ENCODE measurements at places on chromosomes 4 and X.

- peak; percentile 21 for DNase-seq
Measured at GRCh38 chr4:154332681-154333421, 158.7 kb downstream of the DCHS2 start.

GRCh38 chr4:132646186-132646585 lies 502.9 kb upstream of the PCDH10 start:
- DNase-seq: peak; percentile 75

DNA sequence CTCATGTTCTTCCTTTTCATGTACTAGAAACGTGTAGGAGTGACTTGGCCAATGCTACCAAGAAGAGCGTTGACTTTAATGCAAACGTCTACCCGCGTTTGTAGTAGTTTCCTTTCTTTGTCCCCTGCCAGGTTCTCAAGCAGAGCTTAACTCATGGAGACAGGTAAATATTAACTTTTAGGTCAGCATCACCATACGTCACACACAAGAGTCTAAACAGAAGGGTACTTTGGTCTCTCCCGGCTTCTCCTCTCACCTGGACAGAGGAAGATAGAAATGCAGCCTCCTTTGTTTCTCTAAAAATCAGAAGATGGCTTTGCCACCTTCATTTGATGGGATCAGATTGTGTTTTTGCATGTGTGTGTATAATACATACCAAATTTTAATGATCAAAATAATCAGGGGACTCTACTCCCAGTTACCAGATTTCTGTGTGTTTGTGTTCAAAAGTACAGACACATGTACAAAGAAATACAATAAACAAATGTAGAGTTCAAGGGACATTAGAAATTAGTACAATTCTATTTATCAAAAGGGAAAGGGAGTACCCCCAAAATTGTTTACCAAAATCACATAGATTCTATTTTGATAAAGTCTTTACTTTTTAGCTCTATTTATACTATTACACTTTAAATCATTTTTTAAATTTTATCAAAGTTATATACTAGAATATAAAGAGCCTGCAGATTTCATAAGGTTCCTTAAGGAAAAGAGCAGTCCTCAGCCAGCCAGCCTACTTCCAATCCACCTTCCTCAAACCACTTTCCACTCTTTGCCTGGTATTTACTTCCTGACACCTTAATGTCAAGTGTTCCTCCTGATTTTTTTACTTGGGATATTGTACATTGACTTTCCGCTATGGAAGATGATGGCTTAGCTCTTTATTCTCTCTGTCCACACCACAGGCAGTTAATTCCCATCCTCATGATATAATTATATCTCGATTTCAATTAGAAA lies 195.5 kb downstream of the RELL1 start:
- DNase-seq: no peak

DNA sequence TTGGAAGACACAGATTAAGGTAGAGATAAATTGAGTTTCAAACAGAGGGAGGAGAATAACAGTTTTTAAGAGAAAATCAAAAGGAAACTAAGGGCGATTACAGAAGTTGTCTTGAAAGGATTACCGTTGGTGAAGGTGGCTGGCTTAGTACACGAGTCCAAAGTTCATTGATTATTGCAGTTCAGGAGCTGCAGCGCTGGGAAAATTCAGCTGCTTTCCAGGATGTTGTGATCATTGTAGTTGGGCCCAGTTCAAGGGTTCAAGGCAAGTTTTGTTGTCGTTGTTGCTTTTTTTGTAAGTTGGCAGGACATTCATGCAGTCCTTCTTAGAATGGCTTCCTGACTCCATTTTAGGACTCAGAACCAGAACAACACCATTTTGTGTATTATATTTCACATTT lies 461.7 kb downstream of the RAPGEF2 start:
- DNase-seq: no peak

GRCh38 chrX:78658845-78659744 lies at the start of gene RTL3:
TSS of gene RTL3 (minus strand) at chrX:78659328. CDS start at chrX:78658420, 908 bp downstream.
- peak; percentile 0 for DNase-seq

DNA sequence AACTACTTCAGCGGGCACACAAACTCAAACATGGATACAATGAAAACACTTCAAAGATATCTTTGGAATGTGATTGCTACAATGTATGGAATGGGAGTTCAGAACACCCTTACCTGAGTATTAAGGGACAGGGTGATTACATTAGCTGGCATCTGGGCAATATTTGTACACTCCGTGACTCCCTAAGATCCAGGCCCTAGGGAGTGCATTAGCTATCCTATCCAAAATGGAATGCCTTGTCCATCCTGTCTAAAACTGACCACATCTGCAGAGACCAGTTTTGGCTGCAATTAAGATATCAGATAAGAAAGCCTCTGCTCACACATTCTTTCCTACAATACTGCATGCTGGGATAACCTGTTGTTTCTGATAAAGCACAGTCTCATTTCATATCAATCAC lies 176.6 kb upstream of the EMCN start:
- DNase-seq: no peak

DNA sequence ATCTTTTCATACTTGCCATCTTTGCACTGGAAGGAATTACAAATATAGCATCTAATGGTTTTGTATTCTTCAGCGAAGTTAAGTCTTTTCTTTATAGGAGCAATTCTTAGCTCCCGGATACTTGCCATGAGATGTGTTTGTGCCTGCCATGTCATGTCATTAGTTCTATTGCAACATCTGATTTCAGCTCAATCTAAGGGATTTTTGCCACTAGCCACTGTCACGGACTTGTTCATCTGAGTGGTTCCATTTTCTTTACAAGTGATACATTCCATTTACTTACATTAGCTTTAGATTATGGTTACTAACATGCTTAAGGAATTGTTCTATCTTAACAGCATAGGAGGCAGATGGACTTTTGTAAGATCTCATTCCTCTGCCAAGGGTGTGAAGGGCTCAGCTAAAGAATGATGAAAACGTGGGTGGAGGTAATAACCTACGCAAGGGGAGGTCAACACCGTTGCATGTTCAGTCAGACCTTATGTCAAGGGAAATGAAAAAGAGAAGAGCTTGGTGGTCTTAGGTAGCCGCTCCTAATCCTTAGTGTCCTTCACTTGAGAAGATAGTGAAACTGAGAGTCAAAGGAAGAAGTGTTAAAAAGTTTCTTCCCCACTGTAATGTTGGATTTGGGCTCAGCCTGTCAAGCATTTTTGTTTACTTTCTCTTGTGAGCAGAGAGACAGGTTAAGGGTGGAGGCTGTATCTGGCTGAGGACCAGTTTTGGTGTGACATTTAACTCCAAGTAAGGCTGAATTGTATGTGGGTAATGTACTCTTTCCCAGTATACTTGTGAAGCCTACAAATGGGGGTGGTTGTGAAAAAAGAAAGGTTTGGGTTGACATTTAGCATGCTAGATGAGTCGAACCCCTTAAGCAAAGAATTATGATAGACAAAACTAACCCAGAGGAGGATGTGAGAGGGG lies 3.6 kb upstream of the KLHL2 start:
- DNase-seq: peak; percentile 63

- peak; percentile 82 for DNase-seq
Measured at GRCh38 chr4:113355550-113356371, 306.3 kb downstream of the ANK2 start.

DNA sequence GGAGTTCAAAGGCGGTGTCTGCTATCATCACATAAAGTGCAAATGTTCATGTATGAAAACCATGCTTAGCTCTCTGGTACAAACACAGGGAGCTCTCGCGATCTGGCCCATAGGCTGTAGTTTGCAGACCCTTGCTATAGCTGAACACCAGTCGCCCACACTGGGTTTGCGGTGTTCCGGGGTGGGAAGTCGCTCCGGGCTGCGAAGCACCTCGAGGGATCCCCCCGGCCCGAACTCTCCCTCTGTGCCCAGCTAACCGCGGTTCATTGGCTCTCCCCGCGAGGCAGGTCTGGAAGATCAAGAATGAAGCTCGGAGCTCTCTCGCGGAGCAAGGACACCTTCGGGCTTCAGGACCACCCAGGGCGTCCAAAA lies 341 bp upstream of the PRPS2 start:
- DNase-seq: no peak

DNA sequence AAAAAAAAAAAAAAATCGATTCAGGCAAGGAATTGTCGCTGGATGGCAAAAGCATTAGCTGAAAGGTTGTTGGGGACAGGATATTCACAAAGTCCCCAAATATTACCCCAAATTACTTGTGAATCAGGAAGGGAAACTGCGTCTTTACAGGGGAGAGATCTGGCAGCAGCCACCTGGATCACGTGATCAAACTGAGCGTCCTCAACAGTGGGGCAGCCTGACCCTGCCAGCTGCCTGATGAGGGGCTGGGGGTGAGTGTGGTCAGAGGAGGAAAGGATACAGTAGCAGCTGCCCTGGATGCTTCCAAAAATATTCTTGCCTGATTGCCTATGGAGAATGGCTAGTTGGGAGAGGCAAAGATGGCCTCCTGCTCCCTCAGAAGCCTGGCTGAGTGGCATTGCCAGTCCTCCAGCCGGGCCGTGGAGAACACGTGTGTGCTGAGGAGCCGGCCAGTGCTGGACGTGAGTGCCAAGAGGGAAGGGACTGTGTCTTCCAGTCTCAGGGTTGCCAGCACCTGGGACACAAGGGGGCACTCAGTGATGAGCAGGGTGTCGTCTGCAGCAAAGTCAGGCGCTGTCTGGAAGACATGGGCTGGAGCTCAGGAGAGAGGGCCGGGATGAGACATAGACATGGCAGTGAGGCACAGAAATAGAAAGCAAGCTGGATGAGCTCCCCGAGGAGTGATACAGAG lies 3.0 kb upstream of the LAGE3 start:
- no peak for DNase-seq

DNA sequence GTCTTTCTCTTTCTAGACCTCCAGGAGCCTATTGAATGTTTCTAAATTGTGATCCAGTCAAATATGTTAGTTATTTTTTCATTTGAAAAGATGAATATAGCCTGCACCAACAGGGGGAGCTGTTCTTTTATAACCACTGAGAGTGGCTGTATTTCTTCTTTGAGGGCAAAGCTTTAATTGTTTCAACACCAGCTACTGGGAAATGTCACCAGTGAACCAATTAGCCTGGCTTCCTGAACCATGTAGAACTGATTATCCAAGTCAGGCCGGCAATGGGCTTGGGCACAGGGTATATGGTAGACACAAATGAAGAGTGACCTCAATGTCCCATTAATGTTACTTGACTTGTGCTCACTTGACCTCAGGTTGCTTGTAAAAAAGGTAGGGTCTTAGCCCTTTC lies 4.8 kb upstream of the DAPP1 start:
- peak; percentile 73 for DNase-seq

DNA sequence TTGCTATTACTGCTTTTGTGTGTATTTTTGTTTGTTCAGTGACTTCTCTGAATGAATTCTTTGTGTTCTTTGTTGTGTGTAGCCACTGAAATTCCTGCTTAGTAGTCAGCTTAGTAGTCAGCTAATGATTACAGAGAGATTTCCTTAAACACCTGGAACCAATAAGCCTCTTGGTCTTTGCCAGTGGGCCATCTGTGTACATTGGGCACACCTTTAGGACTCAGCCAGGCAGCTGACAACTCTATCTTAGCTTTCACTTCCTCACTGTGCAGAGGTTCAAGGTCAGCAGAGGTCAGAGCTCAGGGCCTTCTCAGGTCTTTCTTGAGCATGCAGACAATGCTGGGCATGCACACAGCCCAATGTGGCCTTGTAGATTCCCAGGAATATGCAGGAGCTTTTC lies 59.3 kb downstream of the RWDD4 start:
- DNase-seq: no peak

- DNase-seq: no peak
Measured at GRCh38 chr4:68810919-68811318, 4.9 kb upstream of the UGT2B10 start.

GRCh38 chr4:110586131-110586850 lies 36.6 kb downstream of the PITX2 start:
- DNase-seq: peak; percentile 70

DNA sequence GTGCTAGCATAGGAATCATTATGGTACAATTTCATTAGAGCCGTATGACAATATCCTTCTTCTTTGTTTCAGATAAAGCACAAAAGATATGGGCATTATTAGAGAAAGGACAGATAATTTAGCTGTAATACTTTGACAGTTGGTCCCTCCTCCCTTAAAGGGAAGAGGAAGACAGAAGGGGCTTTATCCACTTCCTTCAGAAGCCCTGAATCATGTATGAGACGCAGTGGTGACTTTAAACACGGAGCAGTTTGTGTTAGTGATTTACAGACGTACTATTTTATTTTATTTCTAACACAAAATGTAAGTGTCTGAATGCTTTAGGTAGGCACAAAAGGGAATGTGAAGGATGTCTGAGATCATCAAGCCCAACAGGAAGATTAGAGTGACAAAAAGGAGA lies 467.7 kb downstream of the IL15 start:
- no peak for DNase-seq

DNA sequence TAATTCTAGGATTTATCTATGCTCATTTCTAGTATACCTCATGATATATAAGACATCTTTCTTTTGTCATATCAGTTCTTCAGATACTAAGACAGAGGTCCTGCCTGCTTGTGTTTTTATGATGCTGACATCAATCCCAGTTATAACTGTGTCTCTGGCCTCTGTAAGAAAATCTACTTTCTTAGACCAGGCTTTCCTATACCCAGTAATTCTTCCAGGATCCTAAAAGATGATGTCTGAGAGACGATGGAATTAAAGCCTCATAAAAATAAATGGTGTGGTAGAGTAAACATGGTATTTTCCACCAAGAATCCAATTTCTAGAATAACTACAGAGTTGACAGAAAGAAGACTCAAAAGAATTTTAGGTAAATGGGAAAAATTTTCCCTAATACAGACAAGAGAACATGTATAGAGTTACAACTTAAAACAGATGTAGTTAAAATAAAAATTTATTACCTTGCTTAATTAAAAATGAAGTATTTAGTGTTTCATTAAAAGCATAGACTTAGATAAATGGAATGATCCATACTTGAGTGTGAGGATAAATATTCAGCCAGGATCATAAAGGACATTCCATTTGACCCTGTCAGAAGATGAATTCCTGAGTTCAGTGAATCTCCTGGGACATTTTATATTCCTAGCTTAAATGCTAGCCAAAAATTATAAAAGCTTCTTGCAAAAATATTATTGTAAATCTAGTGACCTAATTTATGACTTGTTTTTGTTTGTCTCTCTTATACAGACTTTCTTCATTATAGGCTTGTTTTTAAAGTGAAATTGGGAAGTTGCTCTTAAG lies 137.4 kb downstream of the PDLIM5 start:
- DNase-seq: no peak

DNA sequence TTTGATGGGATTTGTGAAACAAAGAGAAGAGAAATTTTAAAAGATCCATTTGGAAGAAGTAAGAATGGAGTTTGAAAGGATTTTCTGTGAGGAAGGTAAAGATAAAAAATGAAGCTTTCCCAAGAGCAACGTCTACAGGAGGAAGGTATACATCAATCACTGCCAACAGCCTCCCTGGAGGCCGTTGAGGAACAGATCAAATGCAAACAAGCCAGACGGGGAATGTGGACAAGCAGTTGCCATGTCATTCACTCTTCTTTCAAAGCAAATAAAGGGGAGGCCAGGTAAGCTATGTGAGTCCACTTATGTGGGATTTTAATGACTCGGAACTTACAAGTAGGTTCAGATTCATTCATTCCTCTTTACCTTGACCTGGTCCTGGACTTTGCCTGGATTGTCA lies 1020.5 kb upstream of the AGA start:
- no peak for DNase-seq

GRCh38 chr4:39568805-39569204 lies 41.6 kb upstream of the UGDH start:
- peak; percentile 88 for DNase-seq

Measured in epithelial cell of esophagus (primary cell).